Fibroblast of the aortic adventitia (primary cell): ENCODE measurements at places on chromosomes 5 and 9. TPM values are rescaled to one million over a fixed set of nuclear protein-coding genes. Genes with fewer than 3 reads are reported as not detected.

GPR151 gene
- not detected in 2 replicates for total RNA-seq

ANKRD33B gene
- total RNA-seq: 8.3 and 11.3 TPM in 2 replicates

DNA sequence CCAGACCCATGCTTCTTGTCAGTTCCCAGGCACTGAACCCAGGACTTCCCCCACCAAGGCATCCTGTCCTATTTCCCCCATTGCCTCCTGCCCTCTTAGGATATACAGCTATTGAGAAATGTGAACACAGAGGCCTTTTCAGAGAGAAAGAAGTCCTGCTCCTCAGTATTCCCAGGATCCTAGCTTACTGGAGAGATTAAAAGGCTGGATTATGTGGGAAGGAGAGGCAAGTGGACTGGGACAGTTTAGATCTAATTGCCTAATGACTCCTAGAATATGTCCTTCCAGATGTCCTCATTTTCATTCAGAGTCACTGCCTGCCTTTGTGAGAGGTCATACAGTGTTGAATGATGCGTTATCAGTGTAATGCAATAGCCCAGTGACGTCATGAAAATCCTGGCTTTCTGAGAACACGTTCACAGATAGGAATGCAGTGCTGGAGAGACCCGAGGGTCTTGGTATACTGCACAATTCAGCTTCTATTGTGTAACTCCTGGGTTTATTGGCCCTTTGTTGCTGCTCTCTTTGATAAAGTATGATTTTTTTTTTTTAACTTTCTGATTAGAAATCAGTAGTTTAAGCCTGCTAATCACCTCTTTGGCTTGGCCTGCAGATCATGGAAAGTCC lies 26.2 kb downstream of the WWC1 start:
- peak; percentile 98 for DNase-seq

- DNase-seq: no peak
Measured at GRCh38 chr5:169768416-169768815, 131.3 kb downstream of the DOCK2 start.

FOXD1 gene
- total RNA-seq: 0.74 and 4.2 TPM in 2 replicates

- DNase-seq: no peak
Measured at GRCh38 chr5:111116550-111116949, 24.4 kb downstream of the WDR36 start.
